ENCODE measurements at places on chromosomes 1 and 21.

- H3K4me3 ChIP-seq: no peak overlapping the region
- no peak overlapping the region for H3K27ac ChIP-seq
- peaks cover 12% of the 10 kb centered on the region for H3K27me3 ChIP-seq
- H3K4me1 ChIP-seq: no peaks in the 10 kb centered on the region
- H3K36me3 ChIP-seq: no peaks in the 10 kb centered on the region
These were observed 17.3 kb upstream of the TRIM67 start for GRCh38 chr1:231144416-231145193.

DNA sequence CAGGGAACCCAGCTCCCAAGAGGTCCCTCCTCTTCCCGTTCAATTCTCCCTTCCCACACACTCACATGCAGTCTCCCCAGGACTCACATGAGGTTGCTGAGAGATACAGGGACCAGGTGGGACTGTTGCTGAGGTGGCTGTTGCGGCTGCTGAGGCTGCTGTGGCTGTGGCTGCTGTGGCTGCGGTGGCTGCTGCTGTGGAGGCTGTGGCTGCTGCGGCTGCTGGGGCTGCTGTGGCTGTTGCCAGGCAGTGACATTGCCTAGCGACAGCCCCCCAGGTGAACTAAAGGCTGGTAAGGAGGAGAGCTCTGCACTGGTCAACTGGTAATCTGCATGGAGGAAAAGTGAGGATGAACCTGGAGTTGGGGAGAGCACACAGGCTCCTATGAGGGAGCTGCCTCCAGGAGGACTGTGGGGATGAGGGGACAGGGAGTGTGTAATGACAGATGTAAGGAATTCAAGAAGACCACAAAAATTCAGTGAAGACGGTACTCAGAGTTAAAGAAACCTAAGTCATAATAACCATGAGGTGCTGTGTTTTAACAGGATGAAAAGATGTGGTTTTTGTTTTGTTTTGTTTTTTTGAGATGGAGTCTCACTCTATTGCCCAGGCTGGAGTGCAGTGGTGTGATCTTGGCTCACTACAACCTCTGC lies 31.8 kb downstream of the MEF2D start:
- no peak overlapping the region for H3K27ac ChIP-seq
- H3K36me3 ChIP-seq: no peaks in the 10 kb centered on the region
- H3K4me1 ChIP-seq: no peaks in the 10 kb centered on the region
- no peak overlapping the region for H3K4me3 ChIP-seq
- no peak for DNase-seq

DNA sequence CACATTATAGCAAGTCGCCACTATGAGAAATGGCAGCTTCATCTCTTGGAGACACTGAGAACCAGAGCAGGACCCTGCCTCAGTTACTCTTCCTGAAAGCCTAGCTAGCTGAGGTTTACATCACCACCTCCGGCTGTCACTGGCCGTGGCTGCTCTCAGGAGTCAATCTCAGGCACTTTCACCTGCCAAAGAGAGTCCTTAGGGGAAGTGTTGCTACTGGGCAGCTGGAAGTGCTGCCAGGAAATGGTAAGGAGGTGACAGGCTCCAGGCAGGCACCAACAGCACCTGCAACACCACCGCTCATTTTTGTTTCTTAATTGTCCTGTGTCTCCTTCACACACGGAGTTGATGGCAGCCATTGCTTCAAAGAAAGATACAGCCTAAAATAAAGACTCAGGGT lies 92.5 kb downstream of the DSCAM start:
- no peak overlapping the region for H3K4me3 ChIP-seq
- H3K36me3 ChIP-seq: no peaks in the 10 kb centered on the region
- H3K4me1 ChIP-seq: no peaks in the 10 kb centered on the region

DNA sequence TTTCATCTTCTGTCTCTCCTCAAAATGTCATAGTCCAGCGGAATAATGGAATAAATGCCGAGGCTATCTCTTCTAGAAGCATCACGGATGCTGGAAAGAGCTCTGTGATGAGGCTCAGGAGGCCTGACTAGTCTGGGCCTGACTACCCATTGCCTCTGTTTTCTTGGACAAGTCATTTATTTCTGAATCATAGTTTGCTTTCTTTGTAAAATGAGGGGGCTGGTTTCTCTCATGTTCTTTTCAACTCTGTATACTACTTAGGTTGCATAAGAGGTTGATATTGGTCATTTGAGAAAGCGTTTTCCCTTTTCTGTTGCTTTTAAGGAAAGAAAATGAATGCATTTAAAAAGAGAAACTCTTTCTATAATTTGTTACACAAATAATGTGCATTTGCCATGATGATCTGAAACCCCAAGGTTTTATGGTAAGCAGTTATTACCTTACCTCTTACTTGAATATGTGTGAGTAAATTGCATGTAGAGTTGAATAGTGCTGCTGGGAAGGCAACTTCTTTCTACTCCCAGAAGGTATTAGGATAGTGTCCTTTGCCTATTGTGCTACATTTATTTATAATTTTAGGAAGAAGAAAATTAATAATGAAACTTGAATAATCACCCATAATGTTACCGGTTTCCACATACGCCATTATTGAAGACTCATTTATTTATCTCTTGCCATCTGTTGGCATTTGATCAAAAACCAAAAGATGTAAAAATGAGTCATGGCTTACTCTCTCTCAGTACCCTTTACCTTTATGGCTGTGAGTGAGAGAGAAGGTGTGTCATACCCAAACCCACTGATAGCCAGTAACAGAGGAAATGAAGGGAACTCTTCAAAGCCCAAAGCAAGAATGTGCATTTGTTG lies 179.1 kb downstream of the FASLG start:
- no peaks in the 10 kb centered on the region for H3K27me3 ChIP-seq
- H3K4me1 ChIP-seq: no peaks in the 10 kb centered on the region
- no peaks in the 10 kb centered on the region for H3K36me3 ChIP-seq
- H3K27ac ChIP-seq: no peak overlapping the region
- H3K4me3 ChIP-seq: no peak overlapping the region
- no peak for DNase-seq

- H3K27me3 ChIP-seq: peaks cover 17% of the 10 kb centered on the region
- no peak overlapping the region for H3K4me3 ChIP-seq
- no peaks in the 10 kb centered on the region for H3K36me3 ChIP-seq
These were observed 1.7 kb upstream of the SGIP1 start for GRCh38 chr1:66532214-66532613.

- DNase-seq: no peak
- H3K36me3 ChIP-seq: no peaks in the 10 kb centered on the region
- no peak overlapping the region for H3K4me3 ChIP-seq
- H3K27ac ChIP-seq: no peak overlapping the region
- H3K27me3 ChIP-seq: no peaks in the 10 kb centered on the region
- peaks cover 20% of the 10 kb centered on the region for H3K4me1 ChIP-seq
These were observed 214.2 kb downstream of the RERE start for GRCh38 chr1:8603220-8603616.

GRCh38 chr1:172184506-172185191 lies 235.8 kb upstream of the C1orf105 start:
- H3K4me3 ChIP-seq: no peak overlapping the region
- peaks cover 89% of the 10 kb centered on the region for H3K4me1 ChIP-seq
- peak overlapping the region; percentile 67 for H3K27ac ChIP-seq
- no peaks in the 10 kb centered on the region for H3K27me3 ChIP-seq
- no peaks in the 10 kb centered on the region for H3K36me3 ChIP-seq
- DNase-seq: no peak

DNA sequence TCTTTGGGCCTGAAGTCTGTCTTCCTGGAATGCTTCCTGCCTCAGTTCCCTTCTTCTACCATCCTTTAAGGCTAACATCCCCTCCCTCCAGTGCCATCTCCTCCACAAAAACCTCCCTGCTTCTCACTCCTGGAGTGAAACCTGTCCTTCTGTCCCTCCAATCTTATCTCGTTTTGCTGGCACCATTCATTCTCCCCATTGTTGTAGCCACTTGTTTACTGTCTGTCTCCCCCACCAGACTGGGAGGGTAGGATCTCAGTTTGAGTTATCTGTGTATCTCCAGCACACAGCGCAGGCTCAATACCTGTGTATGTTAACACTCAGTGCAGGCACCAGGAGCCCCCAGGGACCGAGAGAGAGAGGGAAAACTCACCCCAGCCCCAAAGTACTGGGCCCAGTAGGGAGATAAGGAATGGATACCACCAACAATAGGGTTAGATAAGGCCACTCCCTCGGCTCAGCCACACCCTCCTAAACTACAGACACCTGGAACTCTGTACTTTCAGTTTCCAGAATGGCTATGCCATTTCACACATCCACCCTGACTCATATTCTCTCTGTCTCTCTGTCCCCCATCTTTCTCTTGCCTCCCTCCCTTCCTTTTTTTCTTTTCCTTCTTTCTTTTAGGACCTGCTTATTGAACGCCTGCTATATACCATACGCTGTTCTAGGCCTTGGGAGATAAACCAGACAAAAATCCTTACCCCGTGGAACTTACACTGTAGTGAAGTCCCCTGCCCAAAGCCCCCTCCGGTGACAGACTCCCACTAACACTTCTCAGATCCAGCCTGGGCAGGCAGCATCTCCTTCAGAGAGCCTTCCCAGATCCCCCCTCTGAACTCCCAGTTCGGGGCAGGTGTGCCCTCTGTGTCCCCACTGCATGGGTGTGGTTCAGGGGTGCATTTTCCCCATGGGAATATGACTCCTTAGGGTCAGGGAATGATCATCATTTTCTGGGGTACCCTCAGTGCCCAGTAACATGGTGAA lies 3.3 kb upstream of the SSBP3 start:
- peaks cover 31% of the 10 kb centered on the region for H3K4me1 ChIP-seq
- H3K36me3 ChIP-seq: no peaks in the 10 kb centered on the region
- DNase-seq: peak; percentile 58
- H3K27ac ChIP-seq: peak overlapping the region; percentile 9
- H3K27me3 ChIP-seq: peaks cover 3% of the 10 kb centered on the region

DNA sequence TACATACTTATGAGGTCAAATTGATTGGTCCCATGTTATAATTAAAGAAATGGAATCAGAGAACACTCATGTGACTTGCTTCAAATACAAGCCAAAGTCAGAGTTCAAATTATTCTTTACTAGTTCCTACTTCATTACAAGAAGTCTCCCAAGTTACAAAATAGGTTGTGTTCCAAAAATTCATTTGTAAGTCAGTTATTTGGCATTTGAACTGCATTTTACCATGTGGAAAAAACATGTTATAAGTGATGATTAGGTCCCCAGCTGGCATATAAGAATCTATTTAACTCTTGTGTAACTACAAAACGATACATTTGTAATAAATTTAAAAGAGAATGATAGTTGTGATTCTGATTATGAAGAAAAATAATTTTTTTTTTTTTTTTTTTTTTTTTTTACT lies 124.1 kb downstream of the DISP1 start:
- no peak overlapping the region for H3K27ac ChIP-seq
- no peak for DNase-seq
- H3K27me3 ChIP-seq: no peaks in the 10 kb centered on the region
- H3K4me1 ChIP-seq: no peaks in the 10 kb centered on the region
- H3K36me3 ChIP-seq: peaks cover 11% of the 10 kb centered on the region
- no peak overlapping the region for H3K4me3 ChIP-seq

GRCh38 chr1:111436726-111437125 lies 9.2 kb upstream of the OVGP1 start:
- H3K4me3 ChIP-seq: no peak overlapping the region
- peaks cover 4% of the 10 kb centered on the region for H3K4me1 ChIP-seq
- H3K27ac ChIP-seq: no peak overlapping the region
- no peak for DNase-seq
- no peaks in the 10 kb centered on the region for H3K36me3 ChIP-seq

DNA sequence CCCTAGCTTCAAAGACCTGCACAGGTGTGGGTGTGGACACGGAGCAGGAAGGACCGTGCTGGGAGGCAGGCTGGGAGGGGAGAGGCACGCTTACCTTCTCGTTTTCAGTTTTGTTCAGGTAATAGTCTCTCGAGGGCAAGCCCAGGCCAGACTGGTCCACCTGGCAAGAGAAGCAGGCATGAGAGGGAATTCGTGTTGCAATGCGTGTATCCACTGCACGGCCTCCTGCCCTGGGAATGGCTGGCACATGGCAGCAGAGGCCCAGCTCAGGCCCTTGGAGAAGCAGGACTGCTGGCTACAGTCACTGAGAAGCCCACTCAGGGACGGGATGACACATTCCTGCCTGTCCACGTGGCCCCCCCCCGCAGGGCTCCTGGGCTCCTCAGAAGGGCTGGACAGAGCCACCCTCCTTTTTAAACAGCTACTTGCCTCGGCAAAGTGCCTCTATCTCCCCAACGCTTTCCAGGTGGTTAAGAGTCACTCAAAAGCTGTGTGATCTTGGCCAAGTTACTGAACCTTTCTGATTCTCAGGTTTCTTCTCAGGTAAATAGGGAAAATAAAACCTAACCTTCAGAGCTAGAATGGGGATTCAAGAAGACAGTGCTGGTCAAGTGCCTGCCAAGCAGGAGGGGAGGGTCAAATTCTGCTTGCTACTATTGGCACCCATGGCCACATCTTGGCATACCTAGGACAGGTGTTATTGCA lies 32.7 kb downstream of the ECE1 start:
- no peaks in the 10 kb centered on the region for H3K27me3 ChIP-seq
- peaks cover 19% of the 10 kb centered on the region for H3K4me1 ChIP-seq
- H3K27ac ChIP-seq: no peak overlapping the region
- no peak for DNase-seq
- H3K36me3 ChIP-seq: peaks cover 72% of the 10 kb centered on the region

GRCh38 chr1:117544509-117545109 lies 61.2 kb upstream of the TENT5C start:
- H3K27ac ChIP-seq: no peak overlapping the region
- H3K4me3 ChIP-seq: no peak overlapping the region
- DNase-seq: no peak

- no peak for DNase-seq
- peaks cover 28% of the 10 kb centered on the region for H3K36me3 ChIP-seq
- no peak overlapping the region for H3K4me3 ChIP-seq
- H3K4me1 ChIP-seq: peaks cover 24% of the 10 kb centered on the region
- H3K27me3 ChIP-seq: no peaks in the 10 kb centered on the region
- no peak overlapping the region for H3K27ac ChIP-seq
These were observed 4.6 kb upstream of the ATP13A2 start for GRCh38 chr1:17016317-17016661.

- no peaks in the 10 kb centered on the region for H3K4me1 ChIP-seq
- H3K27ac ChIP-seq: no peak overlapping the region
- DNase-seq: no peak
- no peak overlapping the region for H3K4me3 ChIP-seq
- no peaks in the 10 kb centered on the region for H3K36me3 ChIP-seq
- H3K27me3 ChIP-seq: no peaks in the 10 kb centered on the region
These were observed 4.4 kb upstream of the WDR64 start for GRCh38 chr1:241647658-241648057.

DNA sequence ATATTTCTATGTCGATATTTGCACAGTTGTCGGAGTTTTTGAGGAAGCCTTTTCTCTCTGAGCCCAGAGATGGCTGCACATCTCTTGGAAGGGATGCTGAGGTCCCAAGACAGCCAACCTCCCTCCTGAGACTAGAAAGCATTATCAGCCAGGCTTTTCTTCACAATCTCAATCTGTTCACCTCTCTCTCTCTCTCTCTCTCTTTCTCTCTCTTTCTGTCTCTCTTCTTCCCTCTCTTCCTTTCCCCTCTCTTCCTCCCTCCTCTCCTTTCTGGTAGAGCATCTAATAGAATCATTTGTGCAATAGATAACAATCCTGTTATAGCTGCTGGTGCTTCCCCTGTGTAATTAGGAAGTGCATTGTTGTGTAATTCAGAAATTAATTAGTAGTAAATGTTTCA lies 131.8 kb downstream of the CAPN8 start:
- DNase-seq: no peak
- no peaks in the 10 kb centered on the region for H3K27me3 ChIP-seq
- H3K4me1 ChIP-seq: no peaks in the 10 kb centered on the region
- H3K36me3 ChIP-seq: no peaks in the 10 kb centered on the region
- H3K4me3 ChIP-seq: no peak overlapping the region
- no peak overlapping the region for H3K27ac ChIP-seq
